Osteocyte (in vitro differentiated cells): ENCODE measurements at places on chromosomes 1 and 21.

GRCh38 chr1:248823517-248824001 lies 2.2 kb downstream of the SH3BP5L start:
- no peak for DNase-seq
- H3K4me1 ChIP-seq = peaks cover 54% of the 10 kb centered on the region
- peaks cover 16% of the 10 kb centered on the region for H3K36me3 ChIP-seq
- H3K27ac ChIP-seq = no peak overlapping the region

GRCh38 chr1:212070720-212071302 lies 35.3 kb downstream of the DTL start:
- H3K27ac ChIP-seq = no peak overlapping the region
- no peak for DNase-seq
- H3K4me1 ChIP-seq = no peaks in the 10 kb centered on the region
- no peak overlapping the region for H3K4me3 ChIP-seq
- peaks cover 1% of the 10 kb centered on the region for H3K36me3 ChIP-seq
- H3K27me3 ChIP-seq = no peaks in the 10 kb centered on the region

DNA sequence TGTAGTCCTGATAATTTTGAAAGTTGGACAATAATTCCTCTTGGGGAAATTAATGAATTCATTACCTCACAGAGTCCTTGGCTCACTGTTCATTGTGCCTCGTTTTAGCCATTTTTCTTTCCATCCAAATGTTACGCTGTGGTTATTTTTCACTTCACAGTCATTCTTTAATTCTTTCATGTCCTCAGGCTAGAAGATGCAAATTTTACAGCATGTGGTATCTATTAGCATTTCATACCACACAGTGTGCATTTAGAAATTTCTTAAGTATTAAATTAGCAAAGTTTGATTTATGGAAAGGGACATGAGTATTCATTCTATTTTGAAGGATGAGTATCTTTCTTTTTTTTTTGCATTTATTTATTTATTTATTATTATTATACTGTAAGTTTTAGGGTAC lies 18.4 kb downstream of the OR2L3 start:
- no peak for DNase-seq
- no peak overlapping the region for H3K4me3 ChIP-seq
- H3K27me3 ChIP-seq = no peaks in the 10 kb centered on the region
- no peaks in the 10 kb centered on the region for H3K36me3 ChIP-seq

- no peak for DNase-seq
- no peaks in the 10 kb centered on the region for H3K27me3 ChIP-seq
- H3K4me3 ChIP-seq = no peak overlapping the region
- peaks cover 12% of the 10 kb centered on the region for H3K4me1 ChIP-seq
- H3K27ac ChIP-seq = no peak overlapping the region
- no peaks in the 10 kb centered on the region for H3K36me3 ChIP-seq
Measured at GRCh38 chr1:51231120-51231519, 5.0 kb upstream of the RNF11 start.

GRCh38 chr1:212618466-212619210 lies 10.1 kb downstream of the ATF3 start:
- peaks cover 43% of the 10 kb centered on the region for H3K36me3 ChIP-seq
- H3K27me3 ChIP-seq = no peaks in the 10 kb centered on the region
- DNase-seq = no peak
- H3K27ac ChIP-seq = no peak overlapping the region

DNA sequence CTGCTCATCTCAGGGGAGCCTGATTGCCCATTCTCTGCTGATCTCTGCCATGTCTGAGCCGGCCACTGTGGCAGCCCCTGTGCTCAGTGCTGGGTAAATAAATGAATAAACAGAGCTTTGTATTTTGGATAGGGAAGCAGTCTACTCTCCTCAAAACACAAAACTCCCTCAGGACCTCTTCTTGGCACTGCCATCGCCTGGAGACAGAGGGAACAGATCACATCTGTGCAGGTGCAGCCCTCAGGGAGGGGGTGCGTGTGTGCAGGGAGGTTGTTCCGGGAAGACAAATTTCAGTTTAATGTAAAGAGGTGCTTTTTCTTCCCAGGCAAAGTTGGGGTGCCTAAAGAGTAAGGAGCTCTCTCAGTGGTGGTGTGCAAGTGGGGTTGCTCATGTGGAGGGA lies 7.7 kb upstream of the FAM167B start:
- no peaks in the 10 kb centered on the region for H3K27me3 ChIP-seq
- peak overlapping the region; percentile 88 for H3K4me3 ChIP-seq
- H3K27ac ChIP-seq = no peak overlapping the region
- DNase-seq = no peak
- H3K4me1 ChIP-seq = peaks cover 31% of the 10 kb centered on the region

DNA sequence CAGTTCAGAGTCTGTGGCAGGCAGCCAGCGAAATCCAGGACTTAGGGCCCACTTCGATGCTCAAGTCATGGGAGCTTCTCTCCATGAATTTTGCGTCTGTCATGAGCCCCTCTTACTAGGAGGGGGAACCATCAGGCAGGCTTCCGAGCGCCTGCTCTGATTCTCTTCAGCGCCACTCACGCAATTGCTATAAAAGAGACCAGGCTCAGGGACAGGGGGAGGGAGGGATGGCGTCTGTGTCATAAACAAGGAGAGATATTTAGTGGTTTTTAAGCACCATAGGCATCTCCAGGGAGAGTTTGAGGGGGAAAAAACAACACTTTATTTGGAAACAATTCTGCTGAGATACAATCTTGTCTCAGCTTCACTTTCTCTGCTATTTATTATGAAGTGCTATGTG lies 60.6 kb downstream of the NAV1 start:
- H3K27ac ChIP-seq = no peak overlapping the region
- H3K4me3 ChIP-seq = no peak overlapping the region
- no peak for DNase-seq
- peaks cover 43% of the 10 kb centered on the region for H3K4me1 ChIP-seq
- peaks cover 2% of the 10 kb centered on the region for H3K36me3 ChIP-seq

DNA sequence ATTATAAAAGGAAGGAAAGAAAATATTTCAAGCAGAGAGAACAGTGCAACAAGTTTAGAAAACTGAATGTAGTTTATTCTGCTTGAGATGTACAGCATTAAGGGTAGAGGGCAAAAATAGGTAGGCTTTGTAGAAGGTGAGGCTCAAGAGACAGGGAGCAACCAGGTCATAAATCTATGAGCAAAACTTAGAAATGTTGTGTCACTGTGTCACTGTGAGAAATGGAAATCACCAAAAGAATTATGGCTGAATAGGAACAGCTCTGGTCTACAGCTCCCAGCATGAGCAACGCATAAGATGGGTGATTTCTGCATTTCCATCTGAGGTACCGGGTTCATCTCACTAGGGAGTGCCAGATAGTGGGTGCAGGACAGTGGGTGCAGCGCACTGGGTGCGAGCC lies 53.6 kb downstream of the TNFSF4 start:
- no peaks in the 10 kb centered on the region for H3K4me1 ChIP-seq
- H3K27me3 ChIP-seq = no peaks in the 10 kb centered on the region
- peaks cover 3% of the 10 kb centered on the region for H3K36me3 ChIP-seq
- H3K27ac ChIP-seq = no peak overlapping the region
- H3K4me3 ChIP-seq = no peak overlapping the region

DNA sequence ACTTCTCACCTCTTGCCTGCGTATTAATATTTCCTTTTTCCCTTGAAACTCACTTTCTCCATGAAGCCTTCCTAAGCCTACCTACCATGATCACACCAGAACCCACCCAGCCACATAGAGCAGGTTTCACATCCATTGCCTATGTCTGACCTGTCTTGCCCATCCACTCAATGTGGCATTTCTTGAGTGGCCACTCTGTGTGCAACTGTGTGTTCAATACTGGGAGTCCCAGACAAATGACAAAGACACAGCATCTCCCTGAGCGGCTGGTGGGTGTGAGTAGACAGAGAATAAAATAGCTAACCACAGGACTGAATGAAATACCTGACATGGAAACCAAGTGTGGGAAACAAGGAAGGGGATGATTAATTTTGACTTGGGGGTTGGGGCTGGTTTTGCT lies 3.1 kb downstream of the PTGFRN start:
- no peaks in the 10 kb centered on the region for H3K27me3 ChIP-seq
- H3K27ac ChIP-seq = no peak overlapping the region
- H3K4me1 ChIP-seq = peaks cover 6% of the 10 kb centered on the region
- DNase-seq = no peak

DNA sequence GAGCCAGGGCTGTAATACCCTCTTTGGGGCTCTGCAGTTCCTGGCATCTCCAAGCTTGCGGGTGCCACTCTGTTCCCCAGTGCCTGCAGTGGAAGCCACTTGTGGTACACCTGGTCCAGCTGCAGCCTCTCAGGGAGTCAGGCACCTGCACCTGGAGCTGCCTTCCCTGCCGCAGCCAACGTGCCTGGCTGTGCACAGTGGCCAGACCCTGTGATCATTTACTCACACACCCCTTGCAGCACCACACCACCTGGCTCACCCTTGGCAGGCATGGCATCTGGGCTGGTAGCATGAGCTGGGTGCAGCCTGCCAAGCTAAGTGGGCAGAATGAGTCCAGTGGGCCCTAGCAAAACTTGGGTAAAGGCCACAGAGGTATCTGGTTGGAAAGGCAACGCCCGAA lies 51.1 kb upstream of the NTPCR start:
- no peaks in the 10 kb centered on the region for H3K36me3 ChIP-seq
- H3K4me1 ChIP-seq = peaks cover 6% of the 10 kb centered on the region
- no peak for DNase-seq

DNA sequence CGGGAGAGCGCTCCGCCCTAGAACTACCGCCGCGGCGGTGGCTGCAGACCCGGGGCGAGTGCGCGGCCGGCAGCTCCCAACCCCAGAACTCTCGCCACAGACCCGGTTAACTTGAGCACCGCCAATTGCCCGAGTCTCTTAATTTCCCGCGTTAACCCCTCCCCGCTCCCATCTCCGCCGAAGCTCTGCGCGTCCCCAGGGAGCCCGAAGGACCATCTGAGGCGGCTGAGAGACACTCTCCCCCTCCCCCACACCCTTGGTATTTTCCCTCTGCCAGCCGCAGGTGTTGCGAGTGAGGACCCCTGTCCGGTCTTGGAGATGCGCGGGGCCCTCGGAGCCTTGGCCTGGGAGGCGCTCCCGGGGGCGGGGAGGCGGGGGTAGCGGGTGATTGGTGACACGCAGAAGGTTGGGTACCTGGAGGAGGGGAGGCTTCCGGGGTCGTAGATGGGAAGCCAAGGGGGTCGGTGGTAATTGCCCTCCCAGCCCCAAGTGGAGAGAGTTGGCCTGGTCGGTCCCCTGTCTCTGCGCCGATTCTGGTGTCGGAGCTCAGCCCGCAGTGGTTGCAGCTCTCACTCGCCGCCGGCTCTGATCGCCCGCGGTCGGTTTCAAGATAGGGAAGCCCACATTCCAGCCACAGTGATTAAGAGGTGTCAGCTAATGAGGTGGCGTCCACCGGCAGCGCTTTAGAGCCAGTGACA lies 858 bp upstream of the SUSD4 start:
- no peak for DNase-seq
- H3K27me3 ChIP-seq = peaks cover 45% of the 10 kb centered on the region
- no peak overlapping the region for H3K27ac ChIP-seq

DNA sequence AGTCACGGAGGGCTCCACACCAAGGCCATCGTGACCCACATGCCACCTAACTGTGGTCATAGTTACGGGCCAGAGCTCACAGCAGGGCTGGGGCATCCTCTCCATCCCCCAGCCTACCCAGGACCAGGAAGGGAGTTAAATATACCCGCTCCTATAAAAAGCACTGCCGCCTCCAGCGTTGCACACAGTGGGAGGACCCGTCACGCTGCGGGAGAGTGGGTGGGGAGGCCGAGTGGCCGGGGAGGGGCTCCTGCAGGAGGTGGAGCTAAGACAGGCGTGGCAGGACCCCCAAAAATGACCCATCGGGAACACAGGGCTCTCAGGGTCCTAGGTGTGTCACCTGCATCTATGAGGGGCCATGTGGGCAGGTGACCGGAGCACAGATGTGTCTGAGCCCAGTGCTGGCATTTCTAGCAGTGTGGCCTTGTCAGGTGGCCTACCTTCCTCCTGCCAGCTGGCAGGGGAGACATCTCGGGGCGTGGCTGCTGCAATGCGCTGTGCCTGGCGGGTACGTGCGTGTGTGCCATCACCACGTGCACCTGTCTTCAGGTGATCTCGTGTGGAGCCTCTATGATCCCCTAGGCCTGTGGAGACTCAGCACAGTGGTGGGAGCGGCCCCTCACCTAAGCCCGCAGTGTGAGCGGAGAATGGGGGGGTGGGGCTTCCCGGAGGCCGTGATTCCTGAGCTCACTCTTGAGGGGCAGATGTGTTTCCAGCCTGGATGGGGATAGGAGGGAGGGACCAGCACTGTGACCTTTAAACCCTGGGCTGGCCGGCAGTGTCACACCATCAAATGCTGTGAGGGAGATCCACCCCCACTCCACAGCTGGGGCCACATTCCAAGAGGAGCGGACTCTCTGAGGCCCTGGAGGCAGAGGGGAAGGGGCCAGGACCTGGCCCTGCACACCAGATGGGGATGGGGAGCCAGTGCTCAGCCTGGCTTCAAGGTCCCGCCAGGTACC lies 17.7 kb downstream of the AGRN start:
- no peak for DNase-seq
- H3K4me1 ChIP-seq = peaks cover 6% of the 10 kb centered on the region
- H3K36me3 ChIP-seq = peaks cover 6% of the 10 kb centered on the region
- no peaks in the 10 kb centered on the region for H3K27me3 ChIP-seq

DNA sequence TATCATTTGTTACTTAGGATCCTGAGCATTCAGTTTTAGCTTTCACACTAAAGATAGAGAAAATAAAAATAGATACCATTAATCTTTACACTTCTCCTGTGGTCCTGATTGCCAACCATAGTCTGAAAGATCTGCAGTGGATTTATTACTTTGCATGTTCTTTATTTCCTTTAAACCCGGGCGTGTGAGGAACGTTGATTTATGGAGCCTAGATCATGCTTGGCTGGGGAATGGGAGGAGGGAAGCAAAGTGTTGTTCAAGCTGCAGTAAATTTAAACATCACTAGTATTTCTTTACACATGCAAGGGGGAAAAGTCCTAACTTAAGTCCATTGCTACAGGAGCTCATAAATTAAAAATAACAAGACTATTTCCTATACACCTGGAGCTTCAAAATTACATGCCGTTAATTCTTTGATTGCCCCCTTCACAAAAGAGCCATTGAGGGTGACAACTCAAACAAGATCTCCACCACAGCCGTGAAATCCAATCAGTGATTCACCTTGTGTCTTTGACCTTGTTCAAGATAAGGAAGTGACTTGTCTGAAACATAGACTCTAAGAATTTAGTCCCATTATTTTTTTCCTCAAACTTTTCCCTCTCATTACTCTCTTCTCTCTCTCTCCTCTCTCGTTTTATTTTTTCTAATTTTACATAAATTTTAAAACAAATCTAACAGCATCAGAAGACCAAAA lies 282.7 kb downstream of the KIF26B start:
- H3K27ac ChIP-seq = no peak overlapping the region
- DNase-seq = no peak
- no peak overlapping the region for H3K4me3 ChIP-seq
- no peaks in the 10 kb centered on the region for H3K36me3 ChIP-seq
- H3K4me1 ChIP-seq = no peaks in the 10 kb centered on the region

DNA sequence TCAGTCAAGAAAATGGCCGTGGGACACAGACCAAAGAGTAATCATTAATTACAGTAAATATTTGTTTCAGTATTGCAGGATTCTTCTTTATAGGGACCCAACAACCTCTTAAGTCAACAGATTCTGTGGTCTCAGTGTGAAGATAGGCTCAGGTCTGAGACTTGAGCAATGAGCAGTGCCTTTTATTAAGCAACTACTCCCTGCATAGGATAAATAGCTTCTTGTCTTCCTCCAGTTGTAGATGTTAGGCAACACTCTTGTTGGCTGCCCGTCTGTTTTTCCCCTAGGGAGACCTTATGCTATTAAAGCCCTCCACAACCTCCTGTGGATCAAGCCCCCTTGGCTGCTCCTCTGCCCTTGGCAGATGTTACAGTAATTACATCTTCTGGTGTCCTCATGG lies 1.8 kb upstream of the OMA1 start:
- H3K27ac ChIP-seq = no peak overlapping the region
- H3K27me3 ChIP-seq = peaks cover 21% of the 10 kb centered on the region
- H3K4me3 ChIP-seq = no peak overlapping the region
- H3K36me3 ChIP-seq = no peaks in the 10 kb centered on the region
